ENCODE measurements at places on chromosomes 4 and X.

GRCh38 chr4:8117278-8117682 is 41.3 kb downstream of the ABLIM2 start:
- DNase-seq: peak; percentile 36

DNA sequence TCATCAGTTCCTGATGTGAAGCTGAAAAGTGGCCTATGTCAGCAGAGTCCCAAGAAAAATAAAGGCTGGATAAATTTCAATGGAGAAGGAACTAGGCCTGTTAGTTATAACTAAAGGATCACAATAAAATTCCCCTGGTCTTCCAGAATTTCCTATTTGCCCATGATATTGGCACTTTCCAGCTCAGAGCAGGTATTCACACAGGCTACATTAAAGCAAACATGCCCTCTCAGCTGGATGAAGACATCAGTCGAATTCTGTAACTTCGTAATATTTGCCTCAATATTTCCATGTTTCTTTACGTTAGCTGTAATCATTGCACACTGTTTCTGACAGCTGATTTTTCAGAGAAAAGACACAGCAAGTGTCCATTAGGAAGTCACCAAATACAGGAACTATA is 9.5 kb downstream of the HPGD start:
- no peak for DNase-seq

DNA sequence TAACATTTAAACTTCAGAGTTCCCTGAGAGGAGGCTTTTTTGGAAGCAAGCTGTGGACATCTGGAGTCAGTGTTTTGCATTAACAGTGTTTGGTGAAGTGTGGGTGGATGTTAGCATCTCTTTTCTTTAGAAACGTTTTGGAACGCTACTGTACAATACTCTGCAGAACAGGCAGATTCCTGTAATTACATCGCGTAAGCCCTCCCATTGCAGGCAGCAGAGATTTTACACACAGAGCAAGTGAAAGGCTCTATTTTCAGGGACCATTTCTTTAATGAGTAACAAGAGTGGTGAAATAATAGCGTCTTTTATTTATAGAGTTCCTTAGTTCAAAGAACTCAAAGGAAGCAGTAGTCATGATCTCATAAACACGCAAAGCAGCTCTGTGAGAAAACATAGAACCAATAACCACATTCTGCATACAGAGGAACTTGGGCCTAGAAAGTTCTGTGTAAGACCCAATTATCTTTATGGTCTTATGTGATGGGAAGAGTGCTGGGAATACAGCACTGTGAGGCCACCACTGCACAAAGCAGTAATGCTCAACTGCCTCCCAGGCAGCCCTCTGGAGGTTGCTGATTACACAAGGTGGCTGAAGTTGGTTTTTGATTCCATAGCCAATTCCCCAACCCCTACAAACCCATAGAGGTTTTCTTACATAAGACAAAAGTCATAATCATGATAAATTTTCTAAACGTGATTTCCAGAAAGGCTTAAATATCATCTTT is 298.7 kb upstream of the EPHA5 start:
- no peak for DNase-seq

GRCh38 chrX:118660085-118660484 is 67.3 kb upstream of the IL13RA1 start:
- no peak for DNase-seq

GRCh38 chr4:117893207-117893606 is 141.1 kb upstream of the NDST3 start:
- no peak for DNase-seq

DNA sequence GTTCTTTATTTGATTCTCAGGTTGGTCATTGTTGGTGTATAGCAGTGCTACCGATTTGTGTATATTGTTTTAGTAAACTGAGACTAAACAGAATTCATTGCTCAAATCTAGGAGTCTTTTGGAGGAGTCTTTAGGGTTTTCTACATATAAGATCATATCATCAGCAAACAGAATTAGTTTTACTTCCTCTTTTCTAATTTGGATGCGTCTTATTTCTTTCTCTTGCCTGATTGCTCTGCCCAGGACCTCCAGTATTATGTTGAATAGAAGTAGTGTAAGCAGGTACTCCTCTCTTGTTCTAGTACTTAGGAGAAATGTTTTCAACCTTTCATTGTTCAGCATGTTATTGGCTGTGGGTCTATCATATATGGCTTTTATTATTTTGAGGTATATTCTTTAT is 92.6 kb downstream of the IQCM start:
- DNase-seq: no peak

Data from dermis microvascular lymphatic vessel endothelial cell (primary cell).